Stimulated activated CD8-positive, alpha-beta memory T cell treated with anti-CD3 and anti-CD28 coated beads, Interleukin-2, amount 100 ng/mL, for 1 hour (primary cell): ENCODE measurements at places on chromosomes 11 and 22.

DNA sequence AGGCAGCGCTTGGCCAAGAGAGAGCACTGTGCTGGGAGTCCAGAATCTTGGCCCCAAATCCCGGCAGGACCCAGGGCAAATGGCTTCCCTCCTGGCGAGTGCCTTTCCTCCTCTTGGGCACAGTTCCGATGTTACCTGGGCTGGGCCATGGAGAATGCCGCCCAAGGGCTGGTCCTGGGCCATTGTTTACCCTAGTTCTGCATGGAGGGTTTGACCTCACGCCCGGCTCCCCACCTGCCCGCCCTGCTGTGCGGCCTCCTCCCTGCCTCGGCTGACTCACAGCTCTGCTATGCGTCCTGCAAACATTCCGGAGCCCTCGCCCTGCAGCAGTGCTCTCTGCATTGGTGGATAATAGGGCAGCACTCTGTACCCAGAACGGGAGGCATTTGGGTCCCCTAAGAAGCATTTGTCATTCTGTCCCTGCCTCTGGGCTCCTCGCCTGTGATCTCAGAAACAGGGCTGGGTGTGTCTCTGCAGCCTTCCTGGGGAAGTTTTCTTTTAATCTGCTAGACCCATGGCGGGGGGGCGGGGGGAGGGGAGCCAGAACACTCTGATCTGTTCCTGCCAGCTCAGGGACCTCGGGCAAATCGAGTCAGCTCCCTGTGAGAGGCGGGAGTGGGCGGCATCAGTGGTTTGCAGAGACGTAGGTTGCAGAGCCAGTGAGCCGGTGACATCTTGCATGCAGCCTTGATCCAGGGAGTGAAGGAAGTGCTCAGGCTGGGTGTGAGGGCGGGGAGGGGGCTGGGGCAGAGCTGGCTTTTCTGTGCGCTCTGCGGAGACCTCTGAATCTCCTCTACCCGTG is 32.9 kb upstream of the SMIM38 start:
- DNase-seq, result no peak

DNA sequence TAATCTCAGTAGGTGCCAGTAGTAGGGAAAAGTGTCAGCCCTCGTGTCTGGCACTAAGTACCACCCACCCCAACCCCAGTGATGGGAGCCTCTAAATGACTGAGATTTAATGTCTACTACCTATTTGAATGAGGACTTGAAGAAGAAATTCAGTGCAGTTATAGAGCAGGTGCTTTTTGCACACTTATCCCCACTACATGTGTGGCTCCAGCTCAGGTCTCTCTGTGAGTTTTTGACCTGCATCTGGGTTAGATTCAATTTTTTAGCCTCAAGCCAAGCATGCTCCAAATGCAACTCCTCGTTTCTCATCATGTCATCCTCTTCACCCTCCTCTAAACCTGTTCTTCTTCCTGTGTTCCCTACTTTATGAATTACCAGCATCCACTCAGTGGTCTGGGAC is 24.9 kb upstream of the NNMT start:
- DNase-seq, result no peak

DNA sequence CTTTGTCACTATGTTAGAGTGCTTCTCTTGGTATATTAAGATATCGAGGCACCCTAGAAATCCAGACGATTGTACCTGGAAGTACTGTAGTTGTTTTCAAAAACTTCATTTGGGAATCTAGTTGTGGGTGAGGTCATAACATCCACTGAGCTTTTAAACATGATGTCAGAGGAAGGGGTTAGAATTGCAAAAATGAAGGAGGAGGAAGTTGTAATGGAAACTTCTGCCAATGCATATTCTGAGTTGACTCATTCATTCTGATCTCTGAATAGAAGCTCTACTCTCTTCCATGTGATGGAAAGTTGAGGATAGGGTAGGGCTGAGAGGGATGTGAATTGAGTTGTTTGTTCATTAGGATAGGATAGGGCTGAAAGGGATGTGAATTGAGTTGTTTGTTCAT is 7.7 kb downstream of the CD44 start:
- DNase-seq, result no peak

DNA sequence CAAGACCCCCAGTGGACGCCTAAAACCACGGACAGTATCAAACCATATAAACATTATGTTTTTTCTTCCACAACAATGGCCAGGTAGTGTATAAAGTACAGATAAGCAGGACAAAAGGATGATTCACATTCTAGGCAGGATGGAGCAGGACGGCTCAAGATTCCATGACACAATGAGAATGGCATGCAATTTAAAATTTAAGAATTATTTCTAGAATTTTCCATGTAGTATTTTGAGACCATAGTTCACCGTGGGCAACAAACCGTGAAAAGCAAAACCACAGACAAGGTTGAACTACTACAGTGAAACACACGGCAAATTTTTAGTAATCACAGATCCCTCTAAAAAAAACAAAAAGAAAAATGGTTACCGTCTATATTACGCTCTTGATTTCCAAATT is 7.5 kb downstream of the NARS2 start:
- DNase-seq, result no peak

GRCh38 chr11:29458252-29458651 is 558.6 kb downstream of the KCNA4 start:
- no peak for DNase-seq

- no peak for DNase-seq
Observed at GRCh38 chr11:61682906-61683675, 2.9 kb downstream of the DAGLA start.

- no peak for DNase-seq
Observed at GRCh38 chr11:34916843-34917770, 689 bp downstream of the PDHX start.

- no peak for DNase-seq
Observed at GRCh38 chr11:122851366-122851966, 13.2 kb downstream of the CRTAM start.

GRCh38 chr22:23520863-23521440 is 59.1 kb downstream of the IGLL1 start:
- no peak for DNase-seq

- DNase-seq, result no peak
Observed at GRCh38 chr11:64856382-64857227, 12.2 kb upstream of the CDC42BPG start.

DNA sequence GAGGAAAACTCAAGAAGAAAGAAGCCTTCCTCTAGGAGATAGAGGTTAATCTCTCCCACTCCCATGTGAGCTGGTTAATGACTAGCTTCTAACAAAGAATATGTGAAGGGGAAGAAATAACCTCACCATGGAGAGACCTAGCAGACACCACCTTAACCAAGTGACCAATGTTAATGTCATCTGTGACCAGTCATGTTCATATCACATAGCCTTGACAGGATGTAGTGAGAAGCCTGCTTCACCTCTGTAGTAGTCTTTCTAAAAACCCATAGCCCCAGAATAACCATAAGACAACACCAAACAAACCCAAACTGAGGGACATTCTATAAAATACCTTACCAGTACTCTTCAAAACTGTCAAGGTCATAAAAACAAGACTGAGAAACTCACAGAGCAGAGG is 21.5 kb upstream of the POU2AF1 start:
- DNase-seq, result no peak
